ENCODE measurements at places on chromosomes 3 and 15.

GRCh38 chr15:84599906-84600305 lies 903 bp upstream of the ZSCAN2 start:
- no peak for DNase-seq

DNA sequence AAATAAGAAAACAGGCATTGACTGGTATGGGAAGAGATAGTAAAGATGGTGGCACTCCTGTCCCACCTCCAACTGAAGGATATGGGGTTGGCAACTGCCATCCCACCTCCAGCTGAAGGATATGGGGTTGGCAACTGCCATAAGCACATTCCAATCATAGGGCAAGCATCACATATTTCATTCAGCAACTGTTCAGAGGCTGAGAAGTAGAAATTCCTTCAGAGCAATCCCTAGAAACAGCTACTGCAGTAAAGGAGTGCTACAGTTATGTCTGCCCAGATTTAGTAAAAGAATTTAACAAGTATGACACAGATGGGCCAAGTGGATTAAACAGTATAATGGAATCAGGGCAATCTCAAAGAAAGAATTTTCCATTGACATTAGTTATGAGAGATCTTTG lies 156.8 kb downstream of the IMPG2 start:
- DNase-seq = no peak

- peak; percentile 34 for DNase-seq
These were observed 10.4 kb downstream of the TEX264 start for GRCh38 chr3:51681453-51681852.

DNA sequence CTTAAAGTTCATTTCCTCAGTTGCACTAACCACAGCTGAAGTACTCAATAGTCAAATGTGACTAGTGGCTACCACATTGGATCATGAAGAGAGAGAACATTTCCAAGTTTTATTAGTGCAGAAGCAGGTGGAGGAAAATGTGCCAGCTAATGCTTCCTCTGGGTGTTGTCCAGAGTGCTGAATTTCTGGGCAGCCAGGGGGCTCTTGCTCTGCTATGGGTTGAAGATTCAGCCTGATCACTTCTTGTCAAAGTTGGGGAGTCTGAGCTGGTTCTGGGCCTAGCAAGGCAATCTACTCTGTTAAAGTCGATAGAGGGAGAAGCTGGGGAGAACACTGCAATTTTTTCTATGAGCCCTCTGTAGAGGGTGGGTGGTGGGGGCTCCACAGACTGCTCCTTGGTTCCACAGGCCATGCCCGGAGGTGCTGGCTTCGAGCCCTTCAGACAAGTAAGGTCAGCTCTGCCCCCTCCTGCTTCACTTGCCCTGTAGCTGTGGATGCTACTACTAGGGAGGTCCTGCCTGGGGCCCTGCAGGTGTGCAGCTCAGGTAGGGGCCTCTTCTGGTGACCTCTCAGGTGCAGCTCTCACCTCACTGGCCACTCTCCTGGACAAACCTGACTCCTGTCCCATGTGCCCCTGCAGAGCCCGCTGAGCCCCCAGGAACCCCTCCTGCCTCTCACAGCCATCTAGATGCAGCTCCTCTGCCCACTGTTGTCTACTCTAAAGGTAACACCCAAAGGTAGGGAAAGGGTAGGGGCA lies 8.2 kb downstream of the ALG3 start:
- DNase-seq = peak; percentile 35

DNA sequence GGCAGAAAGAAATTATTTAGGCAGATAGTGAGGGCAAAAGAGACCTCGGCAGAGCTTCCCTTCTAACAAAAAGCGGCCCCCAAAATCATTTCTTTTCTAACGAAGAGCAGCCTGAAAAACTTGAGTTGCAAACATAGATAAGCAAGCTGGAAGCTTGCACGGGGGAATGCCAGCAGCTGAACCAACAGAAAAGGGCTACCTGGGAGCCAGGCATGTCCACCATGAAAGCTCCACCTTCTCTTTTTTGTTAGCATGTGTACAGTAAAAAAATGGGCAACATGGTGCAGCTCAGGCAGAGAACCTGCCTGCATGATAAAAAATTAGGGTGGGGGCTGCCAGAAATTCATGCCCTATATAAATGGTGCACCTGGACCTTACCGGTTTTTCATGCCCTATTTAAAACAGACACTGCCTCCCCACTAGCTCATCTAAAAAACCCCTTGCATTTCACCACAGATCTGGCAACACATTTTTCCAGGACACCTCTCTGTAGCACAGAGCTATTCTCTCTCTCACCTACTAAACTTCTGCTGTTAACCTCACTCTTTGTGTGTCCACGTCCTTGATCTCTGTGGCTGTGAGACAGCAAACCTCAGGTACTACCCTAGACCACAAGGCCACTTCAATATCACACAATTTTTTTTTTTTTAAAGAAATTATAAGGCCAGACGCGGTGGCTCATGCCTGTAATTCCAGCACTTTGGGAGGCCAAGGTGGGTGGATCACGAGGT lies 18.7 kb downstream of the SLC33A1 start:
- no peak for DNase-seq

- no peak for DNase-seq
These were observed 317.2 kb upstream of the PROK2 start for GRCh38 chr3:72102112-72102616.

GRCh38 chr3:142576792-142577191 lies 1.7 kb downstream of the ATR start:
- DNase-seq = no peak
